ENCODE measurements at places on chromosomes 7 and 10. TPM values are rescaled to one million over a fixed set of nuclear protein-coding genes. Genes with fewer than 3 reads are reported as not detected.

- no peak for DNase-seq
- no peaks in the 10 kb centered on the region for H3K4me1 ChIP-seq
- no peak overlapping the region for H3K4me3 ChIP-seq
- H3K36me3 ChIP-seq, result no peaks in the 10 kb centered on the region
- peaks cover 30% of the 10 kb centered on the region for H3K27me3 ChIP-seq
Observed at GRCh38 chr10:126902157-126902556, 3.1 kb upstream of the DOCK1 start.

DNA sequence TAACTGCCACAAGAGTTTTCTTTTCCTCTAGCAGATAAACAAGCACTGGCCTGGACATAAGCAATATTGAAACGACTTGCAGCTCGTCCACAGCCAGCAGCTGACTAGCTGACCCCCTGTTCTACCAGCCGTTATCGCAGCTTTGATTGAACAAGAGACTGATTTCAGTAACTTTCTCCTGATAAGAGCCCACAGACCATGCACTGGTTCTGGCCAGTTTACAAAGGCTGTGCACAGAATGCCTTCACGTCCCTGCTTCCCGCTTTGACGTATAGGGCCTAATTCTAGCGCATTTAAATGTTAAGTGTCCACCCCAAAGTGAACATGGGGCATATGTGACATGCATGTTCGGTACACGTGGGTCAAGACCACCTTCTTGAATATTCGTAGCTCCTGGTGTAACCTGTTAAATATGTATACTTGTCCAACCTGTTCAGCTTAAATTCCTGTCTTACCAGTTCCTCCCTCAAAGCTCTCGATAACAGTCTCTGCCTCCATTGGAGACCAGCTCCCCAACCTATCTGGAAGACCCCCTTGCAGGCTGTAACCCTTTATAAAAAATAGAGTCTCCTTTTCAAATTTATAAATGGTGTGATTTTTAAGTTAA lies 69.2 kb downstream of the LYZL1 start:
- no peaks in the 10 kb centered on the region for H3K27me3 ChIP-seq
- no peak overlapping the region for H3K27ac ChIP-seq
- no peaks in the 10 kb centered on the region for H3K4me1 ChIP-seq
- H3K4me3 ChIP-seq, result no peak overlapping the region

Gene SRRM3
- 0.69 TPM for total RNA-seq

Gene PLAC9
- total RNA-seq, result 9.9 TPM
